Bladder microvascular endothelial cell (primary cell): ENCODE measurements at places on chromosomes 4 and X. TPM values are rescaled to one million over a fixed set of nuclear protein-coding genes. Genes with fewer than 3 reads are reported as not detected.

The SPATA4 gene
- not detected in 2 replicates for total RNA-seq

The ADH1B gene
- total RNA-seq = 0.32 and 1.9 TPM in 2 replicates

The ARAF gene
- 6.8 and 16.7 TPM in 2 replicates for total RNA-seq

The TREX2 gene
- total RNA-seq = 2.1 and 7.3 TPM in 2 replicates

The BEX4 gene
- 10.4 and 21.0 TPM in 2 replicates for total RNA-seq

The HAND2 gene
- total RNA-seq = not detected in 2 replicates

The SPANXB1 gene
- not detected in 2 replicates for total RNA-seq
